Ovary (tissue), 10 donors: ENCODE measurements at places on chromosomes 12 and 14.

DNA sequence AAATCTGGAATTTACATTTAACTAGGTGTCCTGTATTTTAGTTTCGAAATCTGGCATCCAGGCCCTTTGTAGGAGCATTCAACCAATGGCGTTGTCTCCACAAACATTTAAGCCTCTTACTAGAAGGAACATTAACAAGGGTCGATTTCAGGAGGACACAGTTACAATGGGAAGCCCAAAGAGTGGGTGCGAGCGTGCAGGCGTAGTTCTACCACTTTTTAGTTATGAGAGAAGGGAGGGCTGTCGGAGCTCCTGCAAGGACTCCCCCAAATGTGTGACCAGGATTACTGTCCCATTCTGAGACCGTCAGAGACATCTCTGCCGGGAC, 365 bp upstream of the ABHD4 start:
- DNase-seq, result no peak

DNA sequence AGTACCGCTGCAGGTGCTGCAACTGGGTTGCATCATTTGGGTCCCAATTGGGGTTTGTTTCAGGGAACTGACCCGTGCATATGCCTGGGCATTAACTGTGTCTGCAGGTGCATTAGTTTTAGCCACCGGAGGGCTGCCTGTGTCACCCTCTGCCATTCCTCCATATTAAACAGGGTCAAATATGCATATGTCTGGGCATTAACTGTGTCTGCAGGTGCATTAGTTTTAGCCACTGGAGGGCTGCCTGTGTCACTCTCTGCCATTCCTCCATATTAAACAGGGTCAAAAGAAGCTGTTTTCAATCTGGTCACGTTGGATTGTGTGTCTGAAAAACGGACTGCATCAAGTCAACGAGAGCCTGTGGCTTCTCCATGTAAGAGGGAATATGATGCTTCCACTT, 1317.0 kb downstream of the TMEM121 start:
- DNase-seq, result no peak

DNA sequence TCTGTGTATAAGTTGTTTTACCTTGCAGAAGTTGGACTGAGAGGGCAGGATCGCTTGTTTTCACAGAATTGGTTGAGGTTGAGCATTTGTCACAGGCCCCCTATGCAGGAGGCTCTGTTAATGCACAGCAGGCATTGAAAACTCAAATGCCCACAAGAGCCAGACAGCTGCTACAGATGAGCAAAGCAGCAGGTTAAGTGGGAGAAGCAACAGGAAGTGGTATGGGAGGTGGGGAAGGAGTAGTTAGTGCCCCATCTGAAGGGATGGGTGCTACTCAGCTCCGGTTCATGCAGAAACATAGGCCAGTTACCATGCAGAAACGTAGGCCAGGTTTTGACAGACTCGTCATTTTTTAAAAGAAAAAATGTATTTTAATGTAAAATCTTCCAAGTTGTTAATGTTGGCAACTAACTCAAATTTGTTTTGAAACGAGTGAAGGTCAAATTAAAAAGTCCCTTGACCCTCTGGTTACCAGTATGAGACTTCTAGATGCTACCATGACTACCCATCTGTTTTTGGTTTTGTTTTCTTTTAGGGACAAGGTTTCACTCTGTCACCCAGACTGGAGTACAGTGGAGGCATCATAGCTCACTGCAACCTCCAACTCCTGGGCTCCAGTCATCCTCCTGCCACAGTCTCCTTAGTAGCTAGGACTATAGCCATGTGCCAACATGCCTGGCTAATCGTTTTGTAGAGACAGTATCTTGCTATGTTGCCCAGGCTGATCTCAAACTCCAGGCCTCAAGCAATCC, 84.7 kb upstream of the FRMD6 start:
- DNase-seq, result no peak

GRCh38 chr12:43973385-43973784, 137.5 kb downstream of the TMEM117 start:
- DNase-seq, result no peak

- no peak for DNase-seq
These were observed 3.6 kb upstream of the DNAJC22 start for GRCh38 chr12:49342914-49343731.

DNA sequence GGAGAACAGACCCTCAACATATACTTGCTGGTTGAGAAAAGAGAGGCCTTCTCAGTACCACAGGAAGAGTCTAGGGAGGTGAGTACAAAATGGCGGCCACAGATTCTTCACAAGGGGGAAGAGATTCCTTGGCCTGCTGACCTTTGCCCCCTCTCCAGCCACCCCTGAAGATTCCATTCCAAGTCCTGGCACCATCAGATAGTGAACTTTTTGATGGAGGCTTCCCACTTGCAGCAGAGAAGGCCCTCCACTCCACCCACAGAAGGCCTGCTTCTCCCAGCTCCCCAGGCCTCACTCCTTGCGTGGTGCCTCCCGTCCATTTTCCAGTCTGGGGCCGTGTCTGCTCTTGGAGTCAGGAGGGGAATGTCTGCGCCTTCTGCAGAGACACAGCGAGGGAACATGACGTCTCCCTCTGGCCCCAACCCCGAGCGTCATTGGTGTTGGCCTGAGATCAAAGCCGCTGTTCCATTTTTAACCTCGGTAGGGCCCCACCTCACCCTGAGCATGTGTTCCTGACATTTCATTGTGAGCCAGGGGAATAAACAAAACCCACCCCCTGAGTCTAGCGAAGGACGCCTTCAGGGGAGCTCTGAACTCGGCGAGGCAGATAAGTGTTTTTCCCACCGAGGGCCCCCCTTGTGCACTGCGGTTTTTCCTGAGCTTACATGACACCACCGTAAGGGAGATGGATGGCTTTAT, 268.7 kb upstream of the TBX3 start:
- DNase-seq, result peak; percentile 16

DNA sequence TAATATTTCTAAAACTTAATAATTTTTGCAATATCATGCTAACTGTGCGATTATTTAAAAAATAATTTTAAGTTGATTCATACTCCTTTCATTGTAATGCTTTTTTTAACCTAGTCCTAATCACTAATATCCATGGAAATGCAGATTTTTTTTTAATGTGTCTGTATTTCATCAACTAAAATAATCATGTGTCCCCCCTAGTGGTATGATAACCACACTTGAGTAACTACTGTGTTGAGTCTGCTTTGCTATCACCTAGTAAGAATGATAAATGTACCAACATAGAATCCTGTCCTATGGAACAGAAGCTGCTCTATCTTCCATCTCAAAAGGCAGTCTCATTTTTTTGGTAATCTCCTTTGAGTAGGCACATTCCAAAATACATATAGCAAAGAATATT, 19.1 kb upstream of the SYNE2 start:
- no peak for DNase-seq
